ENCODE measurements at places on chromosomes 2 and 18.

- no peak for DNase-seq
Measured at GRCh38 chr2:218883491-218884490, 3.1 kb downstream of the WNT10A start.

GRCh38 chr2:232550354-232551249, at the start of the genes EIF4E2 and TIGD1:
EIF4E2 (plus strand) TSS chr2:232550689; CDS start chr2:232550725, 36 bp downstream.
TIGD1 (minus strand) TSS chr2:232550557; CDS start chr2:232549882, 675 bp downstream.
- DNase-seq, result peak; percentile 96

DNA sequence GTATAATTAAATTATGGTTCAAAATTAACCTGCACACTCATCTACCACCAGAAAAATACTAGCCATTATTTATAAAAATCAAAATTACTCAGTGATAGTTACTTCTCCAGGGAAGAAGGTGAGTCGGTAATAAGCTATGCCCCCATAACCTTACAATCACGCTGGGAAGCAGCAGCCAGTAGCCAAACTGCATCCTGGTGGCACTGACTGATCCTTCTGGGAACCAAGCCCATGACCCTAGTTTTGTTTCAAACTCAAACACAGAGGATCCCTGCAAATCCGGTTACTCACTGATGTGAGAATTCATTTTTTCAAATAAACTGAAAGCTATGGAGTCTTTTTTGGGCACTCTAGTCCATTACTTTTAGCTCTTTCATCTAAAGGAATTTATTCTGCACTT, 88.2 kb upstream of the VWC2L start:
- no peak for DNase-seq

- no peak for DNase-seq
Measured at GRCh38 chr18:6411382-6411781, 3.3 kb downstream of the L3MBTL4 start.

DNA sequence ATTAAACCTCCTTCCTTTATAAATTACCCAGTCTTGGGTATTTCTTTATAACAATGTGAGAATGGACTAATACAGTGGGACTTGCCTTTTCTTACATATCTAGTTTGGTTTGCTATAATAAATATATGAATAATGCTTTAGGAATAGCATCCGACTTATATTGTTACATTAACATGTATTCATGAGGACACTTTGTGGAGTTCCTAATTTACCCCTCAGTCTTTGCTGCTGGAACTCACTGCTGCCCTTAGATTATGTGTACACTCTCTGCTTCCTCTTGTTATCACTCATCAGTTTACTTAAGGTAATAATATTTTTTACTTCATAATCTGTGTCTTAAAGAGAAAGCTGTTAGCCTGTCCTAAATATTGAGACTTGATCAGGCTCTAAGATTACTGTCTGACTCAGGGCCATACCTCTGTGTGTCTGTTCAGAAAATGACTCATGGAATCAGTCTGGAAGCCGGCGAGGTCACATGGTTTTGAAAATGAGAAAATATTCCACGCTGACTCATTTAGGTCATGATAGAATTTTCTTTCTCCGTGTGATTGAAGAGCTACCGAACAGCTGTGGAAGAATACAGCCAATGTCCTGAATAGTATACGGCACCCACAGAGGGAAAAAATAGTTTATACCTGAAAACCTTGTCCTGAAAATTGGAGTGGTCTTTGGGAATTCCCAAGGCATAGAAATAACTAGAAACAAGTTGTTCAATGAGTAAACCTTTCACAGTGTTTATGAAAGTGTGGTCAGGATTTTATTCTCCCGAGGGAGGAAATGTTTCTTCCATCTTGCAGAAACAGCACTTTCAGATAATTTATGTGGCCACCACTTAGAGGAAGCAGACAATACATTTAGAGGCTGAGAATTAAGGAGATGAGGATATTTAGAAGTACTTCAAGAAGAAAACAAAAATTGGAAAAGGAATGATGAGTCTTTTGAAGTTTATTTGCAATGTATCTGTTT, 156.4 kb downstream of the DSEL start:
- peak; percentile 85 for DNase-seq

DNA sequence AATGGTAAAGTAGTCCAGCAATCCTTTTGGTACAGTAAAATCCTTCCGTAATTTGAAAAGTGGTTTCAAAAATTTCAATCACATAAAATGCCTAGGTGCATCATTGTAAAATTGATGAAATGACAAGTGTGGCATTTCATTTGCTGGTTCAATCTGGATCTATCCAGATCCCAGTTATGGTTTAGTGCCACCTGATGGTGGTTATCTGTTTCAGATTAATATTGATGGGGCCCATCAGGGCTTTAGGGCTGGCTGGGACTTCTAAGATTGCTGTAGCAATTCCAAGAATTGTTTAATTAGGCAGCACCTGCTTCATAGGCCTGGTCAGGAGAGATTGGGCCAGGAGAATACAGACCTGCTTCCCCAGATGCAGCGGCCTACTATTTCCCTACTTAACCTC, 55.5 kb upstream of the PIK3C3 start:
- no peak for DNase-seq

DNA sequence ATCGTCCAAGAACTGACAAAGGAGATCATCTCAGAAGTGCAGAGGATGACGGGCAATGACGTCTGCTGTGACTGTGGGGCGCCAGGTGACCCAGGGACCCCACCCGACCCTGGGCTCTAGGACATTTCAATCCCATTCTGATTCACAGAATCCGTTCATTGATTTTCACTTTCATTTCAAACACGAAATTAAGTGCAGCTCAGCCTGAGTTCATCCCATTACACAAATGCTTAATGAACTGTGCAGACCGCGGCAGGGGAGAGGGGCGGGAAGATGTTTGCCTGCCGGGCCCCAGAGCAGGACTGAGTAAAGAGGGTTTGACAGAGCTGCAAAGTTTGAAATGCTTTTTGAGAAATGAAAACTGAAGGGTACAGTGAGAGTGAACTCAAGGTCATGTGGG, 67.1 kb downstream of the ITGB1BP1 start:
- no peak for DNase-seq

GRCh38 chr2:78498125-78498524, 527.4 kb upstream of the REG3G start:
- DNase-seq, result no peak

GRCh38 chr2:99485411-99485810, 4.4 kb downstream of the REV1 start:
- no peak for DNase-seq

DNA sequence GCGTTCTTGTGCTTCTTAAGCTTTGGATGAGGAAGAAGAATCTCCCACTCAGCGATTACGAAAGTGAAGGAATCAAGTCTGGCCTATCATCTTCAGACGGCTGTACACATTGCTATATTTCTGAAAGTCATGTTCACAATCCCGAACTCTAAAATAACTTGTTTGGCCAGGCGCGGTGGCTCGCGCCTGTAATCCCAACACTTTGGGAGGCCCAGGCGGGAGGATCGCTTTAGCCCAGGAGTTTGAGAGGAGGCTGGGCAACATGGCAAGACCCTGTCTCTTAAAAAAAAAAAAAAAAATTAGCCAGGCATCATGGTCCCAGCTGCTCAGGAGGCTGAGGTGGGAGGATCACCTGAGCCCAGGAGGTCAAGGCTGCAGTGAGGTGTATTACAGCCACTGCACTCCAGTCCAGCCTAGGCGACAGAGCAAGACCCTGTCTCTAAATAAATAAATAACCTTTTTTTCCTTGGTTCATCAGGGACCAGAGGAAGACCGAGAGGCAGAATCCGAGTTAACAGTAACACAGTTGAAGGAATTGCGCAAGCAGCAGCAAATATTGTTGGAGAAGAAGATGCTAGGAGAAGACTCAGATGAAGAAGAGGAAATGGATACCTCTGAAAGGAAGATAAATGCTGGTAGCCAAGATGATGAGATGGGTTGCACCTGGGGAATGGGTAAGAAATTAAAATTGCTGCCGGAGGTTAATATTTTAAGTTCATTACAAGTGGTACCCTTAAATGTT, 1.1 kb downstream of the SLC4A1AP start:
- DNase-seq, result no peak

DNA sequence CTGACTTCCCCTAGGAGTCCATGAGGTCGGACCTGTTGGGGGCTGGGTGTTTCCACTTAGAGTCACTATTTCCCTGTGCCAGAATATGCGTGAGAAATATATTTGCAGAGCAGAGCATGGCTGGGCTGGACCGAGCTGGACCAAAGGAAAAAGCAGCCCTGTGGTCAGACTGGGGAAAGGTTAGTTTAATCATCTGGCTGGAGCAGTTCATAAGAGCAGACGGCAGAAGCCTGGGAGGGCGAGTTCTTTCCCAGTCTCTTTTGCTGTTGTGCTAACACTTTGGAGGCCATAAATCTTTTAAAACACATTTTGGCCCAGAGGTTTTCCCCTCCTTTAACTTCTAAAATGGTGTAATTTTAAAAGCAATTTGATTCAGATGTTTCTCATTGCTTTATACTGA, 66.5 kb downstream of the GLI2 start:
- DNase-seq, result peak; percentile 59

- no peak for DNase-seq
Measured at GRCh38 chr2:118670276-118670675, 177.2 kb downstream of the EN1 start.

DNA sequence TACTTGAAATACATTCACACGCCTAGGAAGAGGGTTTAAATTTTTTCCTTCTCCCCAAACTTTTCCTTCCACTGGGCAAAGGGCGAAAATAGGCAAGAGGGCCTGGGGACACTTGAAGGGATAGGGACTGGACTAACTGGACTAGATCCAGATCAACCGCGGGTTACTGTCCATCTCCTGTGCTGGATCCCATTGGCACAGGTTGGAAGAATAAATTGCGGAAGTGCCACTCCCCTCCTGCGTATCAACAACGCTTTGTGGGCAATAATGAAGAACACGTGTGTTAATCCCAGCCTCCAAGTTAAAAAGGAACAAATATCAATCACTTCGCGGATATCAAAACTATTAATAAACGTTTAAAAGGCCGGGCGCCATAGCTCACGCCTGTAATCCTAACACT, 1.7 kb upstream of the FZD5 start:
- no peak for DNase-seq

DNA sequence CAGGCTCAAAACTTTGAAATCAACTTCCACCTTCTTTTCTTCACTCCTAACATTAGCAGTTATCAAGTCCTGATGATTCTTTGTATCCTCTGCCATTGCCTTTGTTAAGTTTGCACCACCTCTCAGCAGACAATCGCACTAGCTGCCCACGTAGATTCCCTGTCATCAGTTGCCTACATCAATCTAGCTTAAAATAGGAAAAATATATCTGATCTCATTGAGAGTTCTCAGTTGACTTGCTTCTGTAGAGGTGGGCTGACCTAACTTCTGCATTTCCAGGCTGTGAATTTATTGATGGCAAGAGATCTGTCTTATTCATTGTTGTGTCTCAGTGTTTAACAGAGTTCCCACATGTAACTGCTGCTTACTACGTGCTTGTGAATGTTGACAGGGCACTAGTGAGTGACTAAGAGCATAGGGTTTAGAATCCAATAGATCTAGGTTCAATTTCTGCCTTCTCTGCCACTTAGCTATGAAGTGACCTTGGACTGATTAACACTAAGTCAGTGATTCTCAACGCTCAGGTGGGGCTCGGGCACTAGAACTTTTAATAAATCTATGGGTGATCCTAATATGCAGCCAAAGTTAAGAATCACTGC, 3.7 kb upstream of the INSIG2 start:
- DNase-seq, result no peak

DNA sequence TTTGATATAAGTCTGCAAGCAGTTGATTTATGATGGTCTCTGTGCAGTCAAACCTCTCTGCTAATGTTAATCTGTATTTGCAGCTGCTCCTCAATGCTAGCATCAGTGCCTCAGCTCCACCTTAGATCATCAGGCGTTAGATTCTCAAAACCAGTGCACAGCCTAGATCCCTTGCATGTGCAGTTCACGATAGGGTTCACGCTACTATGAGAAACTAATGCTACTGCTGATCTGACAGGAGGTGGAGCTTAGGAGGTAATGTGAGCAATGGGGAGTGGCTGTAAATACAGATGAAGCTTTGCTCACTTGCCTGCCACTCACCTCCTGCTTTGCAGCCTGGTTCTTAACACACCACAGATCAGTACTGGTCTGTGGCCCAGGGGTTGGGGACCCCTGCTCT, 18.4 kb downstream of the RBKS start:
- no peak for DNase-seq

DNA sequence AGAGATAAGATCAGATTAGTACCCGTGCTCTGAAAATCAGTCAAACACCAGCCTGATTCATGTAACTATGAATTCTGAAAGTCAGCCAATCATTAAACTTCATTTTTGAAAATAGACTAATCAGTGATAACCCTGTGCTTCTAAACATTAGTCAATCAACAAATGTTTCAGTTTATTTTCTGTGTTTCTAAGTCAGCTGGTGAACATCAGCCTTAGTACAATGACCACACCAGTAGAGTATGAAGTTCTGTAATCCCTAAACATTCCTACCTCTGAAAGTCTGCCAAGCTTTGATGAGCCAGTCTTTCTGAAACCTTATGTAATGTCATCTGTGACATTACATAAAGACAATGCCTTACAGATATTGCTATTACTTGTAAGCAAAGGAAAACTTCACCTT, 807.4 kb upstream of the CRIM1 start:
- DNase-seq, result peak; percentile 8

GRCh38 chr2:232389327-232389726, 10.8 kb downstream of the ALPP start:
- no peak for DNase-seq

GRCh38 chr2:126878601-126879000, 20.1 kb upstream of the TEX51 start:
- no peak for DNase-seq

DNA sequence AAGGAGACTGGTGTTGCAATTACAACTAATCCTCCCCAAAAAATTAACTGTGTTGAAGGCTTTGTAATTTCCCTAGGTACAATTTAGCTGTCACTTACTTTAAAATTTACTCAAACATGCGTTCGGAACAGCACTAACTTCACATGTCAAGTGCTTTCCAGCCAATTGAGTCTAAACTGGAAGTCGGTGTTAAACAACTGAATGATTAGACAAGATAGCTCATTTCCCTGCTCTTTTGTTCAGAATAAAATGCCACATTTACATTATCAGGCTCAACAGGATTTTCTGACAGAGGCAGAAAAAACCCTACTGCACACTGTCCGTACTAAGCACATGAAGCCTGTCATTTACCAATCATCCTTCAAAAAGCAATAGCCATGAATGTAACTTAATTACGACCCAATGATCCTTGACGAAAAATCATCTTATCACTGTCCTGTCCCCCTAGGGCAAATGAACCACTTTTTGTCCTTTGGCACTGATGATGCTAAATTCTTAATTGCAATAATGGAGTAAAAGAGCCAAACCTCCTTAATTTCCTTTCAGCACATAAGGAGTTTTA, 56.0 kb downstream of the LRPPRC start:
- no peak for DNase-seq

- no peak for DNase-seq
Measured at GRCh38 chr2:219522111-219523030, 8.1 kb downstream of the ASIC4 start.

DNA sequence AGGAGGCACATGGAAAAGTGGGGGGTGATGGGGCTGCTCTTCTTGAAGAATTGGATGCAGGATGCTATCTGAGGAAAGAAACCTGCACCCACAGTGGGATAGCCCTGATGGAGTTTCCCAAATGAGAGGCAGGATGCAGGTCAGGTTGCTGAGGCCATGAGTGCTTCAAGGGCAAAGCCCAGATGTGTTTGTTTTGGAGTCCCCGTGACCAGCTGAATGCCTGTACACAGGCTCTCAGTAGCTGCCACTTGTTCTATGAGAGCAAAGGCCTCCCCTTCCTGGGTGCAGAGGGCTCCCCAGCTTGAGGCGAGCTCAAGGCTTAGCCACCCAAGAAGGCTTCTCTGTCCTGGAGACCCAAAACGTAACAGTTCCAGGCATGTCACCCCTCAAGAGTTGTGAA, 192.7 kb downstream of the SEPTIN10 start:
- no peak for DNase-seq

GRCh38 chr18:24869285-24869684, 408.8 kb downstream of the HRH4 start:
- DNase-seq, result no peak

- no peak for DNase-seq
Measured at GRCh38 chr2:41498781-41499180, 549.0 kb upstream of the PKDCC start.

All from hindlimb muscle (tissue), 1 donor.